ENCODE measurements at places on chromosomes 4 and X. TPM values are rescaled to one million over a fixed set of nuclear protein-coding genes. Genes with fewer than 3 reads are reported as not detected.
A peak's percentile ranks its signal among the peaks of the same experiment; 100 is the strongest.

The GLUD2 gene
- 0.31 TPM for total RNA-seq

DNA sequence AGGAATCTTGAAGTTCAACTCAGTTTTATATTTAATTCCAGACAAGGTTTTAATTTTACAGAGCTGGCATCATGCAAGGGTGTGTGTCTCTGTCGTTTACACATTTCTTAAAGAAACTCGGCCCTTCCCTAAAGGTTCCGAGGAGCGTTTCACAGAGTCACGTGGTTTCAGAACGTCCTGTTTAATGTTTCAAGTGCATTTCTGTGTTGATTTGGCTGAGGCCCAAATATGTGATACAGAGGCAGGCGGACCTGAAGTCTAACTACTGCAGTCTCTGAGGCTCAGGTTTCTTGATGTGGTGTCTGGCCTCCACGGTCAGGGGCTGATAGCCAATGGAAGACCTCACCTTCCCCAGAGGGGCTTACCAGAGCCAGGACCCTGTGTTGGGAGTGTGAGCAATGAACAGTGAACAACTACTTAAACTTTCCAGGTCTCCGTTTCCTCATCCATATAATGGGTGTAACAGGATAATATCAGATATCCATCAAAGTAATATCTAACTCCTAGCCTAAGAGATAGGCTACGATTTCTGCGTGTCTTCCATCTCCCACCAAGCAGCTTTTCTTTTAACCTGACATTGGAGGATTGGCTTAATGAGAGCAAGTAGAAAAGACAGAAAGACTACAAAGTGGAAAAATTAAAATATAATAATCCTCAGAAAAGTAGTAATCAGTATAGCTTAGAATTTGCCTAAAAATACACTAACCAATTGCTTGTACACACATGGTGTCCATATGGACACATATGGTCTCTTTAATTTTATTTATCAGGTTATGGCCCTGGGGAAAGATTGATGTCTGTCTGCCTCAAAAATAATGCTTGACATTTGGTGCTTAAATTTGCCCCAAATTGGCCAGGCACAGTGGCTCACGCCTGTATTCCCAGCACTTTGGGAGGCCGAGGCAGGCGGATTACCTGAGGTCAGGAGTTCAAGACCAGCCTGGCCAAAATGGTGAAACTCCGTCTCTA, 50.0 kb upstream of the TRIM2 start:
- H3K36me3 ChIP-seq: no peaks in the 10 kb centered on the region
- H3K27me3 ChIP-seq: peaks cover 8% of the 10 kb centered on the region
- H3K4me1 ChIP-seq: peaks cover 41% of the 10 kb centered on the region
- H3K27ac ChIP-seq: peak overlapping the region; percentile 66
- no peak for DNase-seq

DNA sequence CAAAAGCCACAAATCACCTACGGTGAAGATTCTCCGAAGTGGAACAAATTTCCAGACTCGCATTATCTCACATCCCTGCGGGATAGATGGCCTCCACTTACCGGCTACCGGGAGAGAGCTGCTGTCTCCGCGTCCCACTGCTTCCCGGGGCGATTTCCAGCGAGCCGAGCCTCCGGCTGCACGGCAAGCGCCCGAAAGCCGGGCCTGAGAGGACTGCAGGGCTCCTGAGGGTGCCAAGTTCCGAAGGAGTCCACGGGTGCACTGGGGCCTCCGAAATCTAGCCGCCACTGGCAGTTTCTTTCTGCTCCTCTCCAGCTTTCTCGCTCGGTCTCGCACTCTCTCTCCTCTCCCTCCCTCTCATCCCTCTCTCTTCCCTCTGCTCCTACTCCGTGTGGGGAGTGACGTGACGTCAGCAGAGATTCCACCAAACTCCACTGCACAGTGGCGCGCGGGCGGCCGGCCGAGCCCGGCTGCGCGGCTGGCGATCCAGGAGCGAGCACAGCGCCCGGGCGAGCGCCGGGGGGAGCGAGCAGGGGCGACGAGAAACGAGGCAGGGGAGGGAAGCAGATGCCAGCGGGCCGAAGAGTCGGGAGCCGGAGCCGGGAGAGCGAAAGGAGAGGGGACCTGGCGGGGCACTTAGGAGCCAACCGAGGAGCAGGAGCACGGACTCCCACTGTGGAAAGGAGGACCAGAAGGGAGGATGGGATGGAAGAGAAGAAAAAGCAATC, 14.0 kb upstream of the PITX2 start:
- peaks cover 94% of the 10 kb centered on the region for H3K27me3 ChIP-seq
- H3K36me3 ChIP-seq: peaks cover 2% of the 10 kb centered on the region
- no peak for DNase-seq
- H3K27ac ChIP-seq: no peak overlapping the region

The ZRSR2 gene
- 14.0 TPM for total RNA-seq

- H3K4me3 ChIP-seq: no peak overlapping the region
- no peaks in the 10 kb centered on the region for H3K36me3 ChIP-seq
- H3K4me1 ChIP-seq: no peaks in the 10 kb centered on the region
- DNase-seq: no peak
- no peak overlapping the region for H3K27ac ChIP-seq
These were observed 108.9 kb downstream of the UNC5C start for GRCh38 chr4:95439896-95440295.

DNA sequence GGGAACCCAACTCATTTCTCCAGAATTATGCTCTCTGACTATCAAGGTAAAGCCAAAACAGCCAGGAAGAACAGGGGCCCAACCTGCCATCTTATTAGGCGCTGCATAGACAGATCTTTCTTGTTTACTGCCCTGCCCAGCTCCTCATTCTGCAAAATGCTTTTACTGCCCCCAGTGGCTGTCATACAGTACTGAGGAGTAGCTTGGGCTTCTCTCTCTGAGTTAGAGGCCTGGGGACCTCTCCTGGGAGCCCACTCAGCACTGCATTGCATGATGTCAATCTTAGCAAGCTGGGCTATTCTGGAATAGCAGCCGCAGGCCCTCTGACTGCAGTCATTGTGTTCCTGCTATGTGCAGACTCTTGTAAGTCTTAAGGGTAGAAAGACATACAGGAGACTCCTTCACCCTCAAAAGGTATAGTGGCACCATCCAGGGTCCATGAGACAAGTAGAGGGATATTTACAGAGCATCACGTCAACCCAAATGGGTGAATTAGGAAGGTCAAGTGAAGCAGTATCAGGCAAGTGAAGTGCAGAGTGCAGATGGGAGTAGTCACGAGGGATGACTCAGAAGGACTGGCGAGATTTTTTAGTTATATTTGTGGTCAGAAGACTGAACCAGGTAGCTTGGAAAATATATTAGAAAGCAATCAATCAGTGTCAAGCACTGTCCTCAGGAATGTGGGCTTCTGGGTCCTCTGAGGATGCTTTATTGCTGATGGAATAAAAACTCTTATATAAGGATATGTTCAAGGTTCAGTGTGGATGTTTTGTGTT, 294.1 kb upstream of the SFRP2 start:
- H3K36me3 ChIP-seq: peaks cover 5% of the 10 kb centered on the region
- peaks cover 2% of the 10 kb centered on the region for H3K27me3 ChIP-seq
- H3K4me1 ChIP-seq: peaks cover 6% of the 10 kb centered on the region

DNA sequence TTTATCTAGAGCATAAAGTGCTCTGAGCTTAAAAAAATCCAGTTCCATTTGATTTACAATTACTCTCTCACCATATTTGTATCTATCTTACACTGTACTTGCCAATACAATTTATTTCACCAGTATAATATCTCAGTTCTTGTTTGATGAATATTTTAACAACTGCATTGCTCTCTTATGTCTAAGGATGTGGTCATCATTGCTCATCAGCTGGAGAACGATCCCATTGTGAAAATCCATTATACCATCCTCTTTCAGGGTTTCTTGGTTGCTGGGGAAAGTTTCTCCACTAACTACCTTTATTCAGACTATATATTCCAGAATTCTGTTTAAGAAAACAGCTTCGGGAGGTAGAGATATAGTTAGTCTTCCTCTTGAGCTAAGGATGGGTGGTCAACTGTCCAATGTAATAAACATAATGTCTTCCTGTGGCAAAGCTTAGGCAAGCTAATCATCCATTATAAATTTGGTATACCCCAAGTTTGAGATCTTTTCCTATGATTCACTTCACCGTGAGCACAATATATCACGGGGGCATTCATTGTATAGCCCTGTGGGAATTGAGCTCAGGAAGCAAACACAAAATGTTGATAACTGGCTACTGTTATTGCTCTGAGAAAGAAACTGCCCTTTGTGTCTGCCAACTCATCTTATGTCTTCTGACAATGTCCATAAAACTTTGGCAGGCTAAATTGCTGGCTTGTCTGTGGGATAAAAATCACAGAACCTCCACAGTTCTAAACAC, 2361.9 kb downstream of the ARAP2 start:
- H3K27me3 ChIP-seq: no peaks in the 10 kb centered on the region
- no peak for DNase-seq
- H3K4me3 ChIP-seq: no peak overlapping the region
- H3K27ac ChIP-seq: no peak overlapping the region
- H3K4me1 ChIP-seq: peaks cover 11% of the 10 kb centered on the region

- H3K36me3 ChIP-seq: no peaks in the 10 kb centered on the region
- peaks cover 4% of the 10 kb centered on the region for H3K27me3 ChIP-seq
- no peak overlapping the region for H3K4me3 ChIP-seq
- H3K27ac ChIP-seq: no peak overlapping the region
These were observed 134.0 kb downstream of the HTR2C start for GRCh38 chrX:114717921-114718320.

The LPAR4 gene
- 2.6 TPM for total RNA-seq

- no peak for DNase-seq
- peaks cover 23% of the 10 kb centered on the region for H3K36me3 ChIP-seq
- no peak overlapping the region for H3K27ac ChIP-seq
- peaks cover 9% of the 10 kb centered on the region for H3K4me1 ChIP-seq
These were observed 18.7 kb upstream of the ADD1 start for GRCh38 chr4:2824836-2825381.

DNA sequence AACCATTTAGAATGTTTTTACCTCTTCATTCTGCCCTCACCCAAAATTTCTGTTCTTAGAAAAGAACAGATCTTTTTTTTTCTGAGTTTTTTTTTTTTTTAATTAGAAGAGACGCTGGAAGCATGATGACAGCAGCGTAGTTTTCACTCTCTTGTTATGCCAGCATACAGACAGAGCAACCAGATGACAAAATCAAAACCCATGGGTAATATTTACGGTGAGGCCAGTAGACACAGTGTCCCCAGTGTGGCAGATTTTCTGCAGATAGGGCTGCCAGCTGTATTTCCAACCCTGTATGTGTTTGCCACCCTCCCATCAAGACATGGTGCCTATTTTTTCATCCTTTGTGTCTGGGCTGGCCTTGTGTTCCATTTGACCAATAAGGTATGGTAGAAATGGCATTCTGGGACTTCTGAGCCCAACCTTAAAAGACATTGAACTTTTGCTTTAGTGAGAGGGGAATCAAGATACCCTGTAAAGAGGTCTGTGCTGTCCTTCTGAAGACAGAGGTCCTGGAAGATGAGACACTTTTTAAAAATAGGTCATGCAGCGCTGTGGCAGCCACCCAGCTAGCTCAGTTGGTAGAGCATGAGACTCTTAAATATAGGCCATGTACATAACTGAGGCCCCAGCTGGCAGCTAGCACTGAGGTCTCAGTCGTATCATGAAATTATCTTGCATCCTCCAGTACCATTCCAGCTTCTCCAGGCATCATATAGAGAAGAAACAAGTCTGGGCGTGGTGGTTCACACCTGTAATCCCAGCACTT, 6.7 kb upstream of the ZNF41 start:
- no peaks in the 10 kb centered on the region for H3K36me3 ChIP-seq
- H3K27me3 ChIP-seq: no peaks in the 10 kb centered on the region
- no peak overlapping the region for H3K4me3 ChIP-seq
- no peak overlapping the region for H3K27ac ChIP-seq

The RPL10 gene
- total RNA-seq: 2,892 TPM

GRCh38 chrX:102517326-102517725, 787 bp upstream of the TMSB15A start:
- H3K4me1 ChIP-seq: no peaks in the 10 kb centered on the region
- no peak overlapping the region for H3K4me3 ChIP-seq
- no peaks in the 10 kb centered on the region for H3K36me3 ChIP-seq

GRCh38 chr4:68272380-68272779, 26.9 kb upstream of the TMPRSS11B start:
- H3K27ac ChIP-seq: peak overlapping the region; percentile 37
- peak overlapping the region; percentile 78 for H3K4me3 ChIP-seq
- H3K36me3 ChIP-seq: no peaks in the 10 kb centered on the region
- H3K27me3 ChIP-seq: peaks cover 3% of the 10 kb centered on the region
- DNase-seq: no peak
- H3K4me1 ChIP-seq: peaks cover 17% of the 10 kb centered on the region

GRCh38 chr4:185566972-185567371, 31.7 kb upstream of the PDLIM3 start:
- H3K36me3 ChIP-seq: no peaks in the 10 kb centered on the region
- H3K27me3 ChIP-seq: no peaks in the 10 kb centered on the region
- H3K27ac ChIP-seq: peak overlapping the region; percentile 94
- DNase-seq: no peak
- peaks cover 26% of the 10 kb centered on the region for H3K4me1 ChIP-seq

DNA sequence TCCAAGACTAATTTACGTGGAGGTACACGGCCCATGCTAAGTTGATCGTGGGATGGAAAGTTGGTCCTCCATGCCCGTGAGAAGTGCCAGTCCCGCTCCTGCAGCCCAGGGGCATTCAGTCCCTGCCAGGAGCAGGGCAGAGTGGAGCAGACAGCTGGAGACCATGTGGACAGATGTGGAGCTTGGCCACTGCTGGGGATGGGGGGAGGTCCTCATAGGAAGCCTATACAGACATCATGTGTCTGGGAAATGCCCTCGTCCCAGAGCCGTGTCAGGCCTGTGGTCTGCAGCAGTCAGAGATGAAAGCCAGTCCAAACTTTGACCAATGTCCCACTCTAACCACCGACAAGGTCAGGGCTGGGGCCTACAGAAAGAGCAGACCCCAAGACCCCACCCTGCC, 118.4 kb downstream of the CPZ start:
- no peaks in the 10 kb centered on the region for H3K36me3 ChIP-seq
- peaks cover 2% of the 10 kb centered on the region for H3K4me1 ChIP-seq
- peaks cover 12% of the 10 kb centered on the region for H3K27me3 ChIP-seq
- H3K27ac ChIP-seq: no peak overlapping the region

- H3K27ac ChIP-seq: no peak overlapping the region
- no peaks in the 10 kb centered on the region for H3K4me1 ChIP-seq
- no peak for DNase-seq
- H3K36me3 ChIP-seq: no peaks in the 10 kb centered on the region
These were observed 460.7 kb upstream of the RPS6KA3 start for GRCh38 chrX:20727447-20727846.

DNA sequence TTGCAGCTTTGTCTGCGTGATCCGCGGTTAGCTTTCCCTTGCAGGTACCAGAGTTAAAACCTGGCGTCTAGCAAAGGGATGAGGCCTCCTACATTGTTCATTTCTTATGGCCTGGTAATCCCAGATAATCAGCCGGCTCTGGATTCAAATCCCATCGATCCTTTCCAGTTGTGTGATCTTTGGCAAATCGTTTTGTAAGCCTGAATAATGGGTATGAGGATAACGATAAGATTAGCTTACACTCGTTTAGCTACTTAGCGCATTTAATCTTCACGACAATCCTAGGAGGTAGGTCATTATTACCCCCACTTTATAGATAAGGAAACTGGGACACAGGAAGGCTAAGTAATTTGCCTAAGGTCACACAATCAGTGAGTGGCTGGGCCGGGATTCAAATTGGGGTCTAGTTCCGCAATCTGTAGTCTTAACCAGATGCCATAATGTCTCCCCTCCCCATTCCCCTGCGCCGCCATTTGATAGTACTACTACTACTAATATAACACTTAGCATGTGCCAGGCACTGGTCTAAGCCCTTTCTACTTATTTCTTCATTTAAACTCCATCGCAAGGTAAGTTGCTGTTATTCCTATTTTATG, 1.7 kb upstream of the UBA1 start:
- peaks cover 44% of the 10 kb centered on the region for H3K4me1 ChIP-seq
- DNase-seq: no peak
- H3K27ac ChIP-seq: no peak overlapping the region
- H3K36me3 ChIP-seq: peaks cover 8% of the 10 kb centered on the region
- peak overlapping the region; percentile 92 for H3K4me3 ChIP-seq
- no peaks in the 10 kb centered on the region for H3K27me3 ChIP-seq

The PPARGC1A gene
- total RNA-seq: 10.2 TPM
